Calu3 (cell line): ENCODE measurements at places on chromosomes 5 and 9. TPM values are rescaled to one million over a fixed set of nuclear protein-coding genes. Genes with fewer than 3 reads are reported as not detected.

Gene MTMR12
- 32.9 and 42.7 TPM in 2 replicates for total RNA-seq

Gene C9
- total RNA-seq, result not detected in 2 replicates

Gene CDX1
- total RNA-seq, result not detected in 2 replicates

Gene ZBED3
- 11.0 and 12.3 TPM in 2 replicates for total RNA-seq

Gene PALM2AKAP2
- total RNA-seq, result 2.9 TPM in 1 of 2 replicates, not detected in the other

Gene RMRP
- 8,471 and 11,520 TPM in 2 replicates for total RNA-seq

DNA sequence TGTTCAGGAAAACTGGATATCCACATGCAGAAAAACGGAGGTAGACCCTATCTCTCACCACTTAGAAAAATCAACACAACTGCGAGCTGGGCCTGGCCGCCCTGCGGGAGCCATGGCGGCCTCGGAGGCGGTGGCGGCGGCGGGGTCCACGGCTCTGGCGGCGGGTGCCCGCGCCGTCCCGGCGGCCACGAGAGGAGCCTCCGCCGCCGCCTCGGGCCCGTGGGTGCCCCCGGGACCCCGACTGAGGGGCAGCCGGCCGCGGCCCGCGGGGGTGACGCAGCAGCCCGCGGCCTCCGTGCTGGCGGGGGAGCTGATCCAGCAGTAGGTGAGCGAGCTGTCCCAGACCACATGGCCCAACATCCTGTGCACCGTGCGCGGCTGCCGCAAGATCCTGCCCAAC, 25.3 kb downstream of the FANCC start:
- H3K4me1 ChIP-seq, result no peaks in the 10 kb centered on the region
- no peak overlapping the region for H3K27ac ChIP-seq
- no peak overlapping the region for H3K4me3 ChIP-seq
- no peaks in the 10 kb centered on the region for H3K27me3 ChIP-seq
- H3K36me3 ChIP-seq, result no peaks in the 10 kb centered on the region

- H3K4me1 ChIP-seq, result peaks cover 50% of the 10 kb centered on the region
- no peaks in the 10 kb centered on the region for H3K27me3 ChIP-seq
- peak overlapping the region; percentile 39 for H3K4me3 ChIP-seq
- peak overlapping the region; percentile 86 for H3K27ac ChIP-seq
- H3K36me3 ChIP-seq, result peaks cover 6% of the 10 kb centered on the region
- DNase-seq, result peak; percentile 91
These were observed 136.9 kb upstream of the ANKH start for GRCh38 chr5:15008476-15008875.

DNA sequence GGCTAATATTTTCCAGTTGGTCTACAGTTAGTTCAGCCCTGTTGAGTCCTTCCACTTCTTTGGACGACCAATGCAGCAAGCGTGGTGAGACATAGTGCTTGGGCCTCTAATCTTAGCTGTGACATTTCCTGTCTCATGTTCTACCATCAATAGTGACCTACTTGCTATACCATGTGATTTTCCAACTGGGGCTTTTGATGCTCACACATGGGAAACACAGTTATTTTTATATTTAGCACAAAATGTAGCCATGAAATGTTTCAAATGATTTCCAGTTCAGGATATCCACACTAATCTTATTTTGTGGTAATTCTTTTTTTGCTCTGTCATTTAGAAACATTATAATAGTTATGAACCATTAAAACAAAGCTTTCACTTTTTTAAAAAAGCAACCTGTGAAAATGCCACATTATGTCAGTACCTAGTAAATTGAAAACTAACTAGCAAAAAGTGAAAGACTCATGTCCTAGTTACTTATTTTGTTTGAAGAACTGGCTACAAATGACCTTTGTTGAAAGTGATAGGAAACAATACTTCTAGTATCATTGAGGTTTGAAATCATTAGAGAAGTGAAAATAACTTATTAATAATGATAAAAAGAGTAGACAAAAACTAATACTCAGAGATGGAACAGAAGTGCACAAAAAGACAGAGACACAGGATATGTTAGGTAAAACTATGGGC, 18.3 kb downstream of the MARCHF3 start:
- H3K27ac ChIP-seq, result no peak overlapping the region
- no peak overlapping the region for H3K4me3 ChIP-seq
- no peak for DNase-seq
- H3K27me3 ChIP-seq, result no peaks in the 10 kb centered on the region

DNA sequence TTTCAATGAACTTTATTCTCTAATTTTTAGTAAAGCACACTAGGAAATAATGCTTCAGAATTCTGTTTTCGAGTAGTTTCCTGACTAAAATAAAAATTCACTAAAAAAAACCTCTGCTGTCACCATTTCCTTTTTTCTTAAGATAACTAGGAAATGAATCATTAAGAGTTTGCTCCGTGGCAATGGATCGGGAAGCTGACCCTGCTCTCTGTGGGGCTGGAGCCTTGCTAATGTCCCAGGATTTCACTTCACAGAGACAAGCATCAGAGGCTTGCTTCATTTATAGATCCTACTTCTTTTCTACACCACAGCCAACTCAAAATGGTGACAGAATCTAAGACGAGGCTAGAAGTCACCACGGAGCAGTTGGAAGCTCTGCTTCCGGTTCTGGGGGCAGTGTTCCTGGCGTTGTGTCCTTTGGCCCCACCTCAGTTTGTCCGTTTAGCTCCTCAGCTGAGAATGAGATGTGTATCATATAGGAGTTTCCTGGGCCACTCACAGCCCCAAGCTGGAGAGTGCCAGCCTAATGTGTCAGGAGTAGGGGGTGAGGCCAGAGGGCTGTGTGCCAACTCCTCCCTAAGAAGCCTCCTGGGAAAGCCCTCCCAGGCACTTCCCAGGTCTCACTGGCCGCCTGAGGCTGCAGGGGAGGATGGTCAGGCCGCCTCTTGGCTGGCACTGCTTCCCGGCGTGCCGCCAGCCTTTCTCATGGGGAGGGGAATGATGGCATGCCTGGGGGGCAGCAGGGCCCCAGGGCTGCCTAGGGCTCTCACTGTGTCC, 19.6 kb downstream of the TENT4A start:
- no peak for DNase-seq
- no peak overlapping the region for H3K4me3 ChIP-seq
- H3K27ac ChIP-seq, result peak overlapping the region; percentile 6
- H3K36me3 ChIP-seq, result peaks cover 5% of the 10 kb centered on the region
- peaks cover 53% of the 10 kb centered on the region for H3K4me1 ChIP-seq
- H3K27me3 ChIP-seq, result no peaks in the 10 kb centered on the region

DNA sequence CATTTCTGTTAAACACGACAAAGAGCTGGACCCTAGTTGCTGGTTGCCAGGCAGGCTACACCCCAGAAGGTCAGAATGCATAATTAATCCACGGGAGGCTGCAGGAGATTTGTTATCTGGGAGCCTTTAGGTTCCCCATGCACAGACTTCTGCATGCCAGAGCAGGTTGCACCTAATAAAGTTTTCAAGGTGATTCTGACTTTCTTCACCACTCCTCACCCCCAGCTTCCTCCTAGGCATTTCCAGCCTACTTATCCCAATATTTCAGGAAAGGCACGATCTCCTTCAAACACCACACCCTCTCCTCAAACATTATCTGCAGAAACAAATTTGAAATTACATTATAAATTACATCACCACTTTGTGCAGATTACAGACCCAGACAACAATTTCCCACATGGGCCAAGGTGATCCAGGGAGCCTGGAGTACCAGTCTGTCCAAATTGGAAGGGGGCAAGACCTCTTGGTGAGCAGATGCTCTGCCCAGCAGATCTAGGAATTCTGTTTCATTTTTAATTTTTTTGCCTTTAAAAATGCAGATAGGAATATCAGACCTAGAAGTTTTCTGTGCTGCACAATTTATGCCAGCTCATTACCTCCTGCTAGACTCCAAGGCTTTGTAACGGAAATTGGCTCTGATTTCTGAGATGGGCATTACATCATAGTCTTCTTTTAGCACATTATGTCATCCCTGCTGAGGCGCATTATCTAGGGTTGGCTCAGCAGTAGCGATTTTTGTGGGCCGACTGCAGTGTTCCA, 363.4 kb upstream of the SLC30A5 start:
- no peak overlapping the region for H3K4me3 ChIP-seq
- peaks cover 17% of the 10 kb centered on the region for H3K27me3 ChIP-seq
- DNase-seq, result no peak
- no peaks in the 10 kb centered on the region for H3K4me1 ChIP-seq
- H3K27ac ChIP-seq, result no peak overlapping the region

- no peaks in the 10 kb centered on the region for H3K36me3 ChIP-seq
- H3K4me1 ChIP-seq, result no peaks in the 10 kb centered on the region
- no peaks in the 10 kb centered on the region for H3K27me3 ChIP-seq
- H3K27ac ChIP-seq, result no peak overlapping the region
- DNase-seq, result no peak
These were observed 109.0 kb downstream of the VAV2 start for GRCh38 chr9:133882849-133883755.

GRCh38 chr5:136655468-136655867, 290.1 kb upstream of the TRPC7 start:
- peaks cover 7% of the 10 kb centered on the region for H3K27me3 ChIP-seq
- peaks cover 6% of the 10 kb centered on the region for H3K4me1 ChIP-seq
- no peak for DNase-seq

DNA sequence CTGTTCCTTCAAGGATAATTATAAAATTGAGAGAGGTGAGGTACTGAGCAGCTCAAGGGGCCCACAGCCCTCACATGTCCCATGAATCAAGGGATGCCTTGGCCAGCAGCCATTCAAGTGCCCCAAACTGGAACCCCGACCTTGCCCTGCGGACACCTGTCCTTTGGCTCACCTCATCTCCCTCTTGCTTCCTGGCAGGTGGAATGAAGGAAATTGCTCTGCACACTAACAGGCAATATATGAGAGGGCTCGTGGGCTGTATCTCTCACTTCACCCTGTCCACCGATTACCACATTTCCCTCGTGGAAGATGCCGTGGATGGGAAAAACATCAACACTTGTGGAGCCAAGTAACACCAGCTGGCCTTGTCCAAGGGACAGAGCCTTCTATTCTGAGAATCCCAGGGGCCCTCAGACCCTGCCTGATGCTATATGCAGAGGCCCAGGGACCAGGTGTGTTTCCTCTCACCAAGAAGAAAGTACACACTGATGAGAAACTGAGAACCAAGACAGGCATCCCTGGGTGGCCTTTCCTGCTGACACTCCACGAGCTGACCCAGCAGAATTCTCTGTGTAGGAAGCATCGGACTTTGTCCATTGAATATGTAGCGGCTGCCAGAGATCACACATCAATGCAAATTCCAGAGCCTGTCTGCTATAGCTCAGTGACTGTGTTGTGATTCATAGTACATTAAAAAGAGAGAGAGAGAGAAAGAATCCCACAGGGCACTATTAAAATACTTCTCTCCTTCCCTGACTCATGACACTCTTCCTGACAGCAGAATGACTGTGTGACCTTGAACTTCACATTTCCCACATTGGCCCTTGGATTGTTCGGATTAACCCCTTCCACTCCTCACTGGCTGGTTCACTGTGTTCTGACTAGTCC, 92.6 kb downstream of the LIFR start:
- H3K4me1 ChIP-seq, result no peaks in the 10 kb centered on the region
- DNase-seq, result no peak
- no peak overlapping the region for H3K4me3 ChIP-seq

GRCh38 chr5:153896701-153897100, 142.0 kb downstream of the FAM114A2 start:
- H3K4me1 ChIP-seq, result no peaks in the 10 kb centered on the region
- no peak for DNase-seq
- peaks cover 40% of the 10 kb centered on the region for H3K27me3 ChIP-seq
- no peak overlapping the region for H3K4me3 ChIP-seq

DNA sequence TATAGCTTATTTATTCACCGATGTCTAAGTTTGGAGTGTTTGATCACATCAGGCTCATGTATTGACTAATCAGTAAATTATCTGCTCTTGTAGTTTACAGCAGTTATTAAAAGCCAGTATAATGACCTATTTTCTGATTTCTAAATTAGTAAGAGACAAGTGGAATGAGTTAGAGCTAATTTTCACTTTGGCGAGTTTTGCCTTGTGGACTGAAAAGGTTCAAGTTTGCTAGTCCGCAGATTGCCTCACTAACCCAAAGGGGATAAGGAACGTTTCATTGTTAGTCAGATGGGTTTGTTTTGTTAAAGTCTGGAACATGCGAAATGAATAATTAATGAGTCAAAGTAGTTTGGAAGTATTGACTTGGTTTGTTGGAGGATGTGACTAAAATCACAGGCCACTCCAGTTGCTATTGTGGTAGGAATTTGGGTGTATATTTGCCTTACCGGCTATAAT, 40.1 kb downstream of the SMARCA2 start:
- no peaks in the 10 kb centered on the region for H3K27me3 ChIP-seq
- DNase-seq, result no peak

- no peak overlapping the region for H3K27ac ChIP-seq
- no peaks in the 10 kb centered on the region for H3K27me3 ChIP-seq
- H3K4me3 ChIP-seq, result no peak overlapping the region
- no peaks in the 10 kb centered on the region for H3K4me1 ChIP-seq
These were observed 360.2 kb downstream of the ENC1 start for GRCh38 chr5:74280306-74280705.

DNA sequence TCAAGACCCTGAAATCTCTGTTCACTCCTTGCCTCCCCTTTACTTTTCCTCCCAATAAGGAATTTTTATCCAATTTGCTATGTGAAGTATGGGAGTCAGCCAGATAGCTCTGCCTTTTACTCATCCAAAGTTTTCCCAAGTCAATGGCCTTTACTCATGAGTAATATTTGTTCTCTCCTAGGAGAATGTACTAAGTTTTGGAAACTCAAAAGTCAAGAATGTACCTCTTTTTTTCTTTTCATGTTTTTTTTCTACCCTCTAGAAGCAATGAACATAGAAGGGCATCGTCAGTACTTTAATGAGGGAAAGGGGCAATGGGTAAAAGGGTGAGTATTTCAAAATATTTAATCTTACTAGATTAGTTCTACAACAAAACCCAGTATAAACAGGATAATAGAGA, 140.2 kb upstream of the SGCD start:
- no peak overlapping the region for H3K27ac ChIP-seq
- no peaks in the 10 kb centered on the region for H3K4me1 ChIP-seq
- no peaks in the 10 kb centered on the region for H3K36me3 ChIP-seq
- no peak overlapping the region for H3K4me3 ChIP-seq
- no peak for DNase-seq
- H3K27me3 ChIP-seq, result no peaks in the 10 kb centered on the region

GRCh38 chr9:121598965-121599871, 52.2 kb upstream of the DAB2IP start:
- peak overlapping the region; percentile 54 for H3K27ac ChIP-seq
- no peaks in the 10 kb centered on the region for H3K27me3 ChIP-seq
- DNase-seq, result peak; percentile 90
- peaks cover 12% of the 10 kb centered on the region for H3K4me1 ChIP-seq
- H3K36me3 ChIP-seq, result peaks cover 17% of the 10 kb centered on the region

DNA sequence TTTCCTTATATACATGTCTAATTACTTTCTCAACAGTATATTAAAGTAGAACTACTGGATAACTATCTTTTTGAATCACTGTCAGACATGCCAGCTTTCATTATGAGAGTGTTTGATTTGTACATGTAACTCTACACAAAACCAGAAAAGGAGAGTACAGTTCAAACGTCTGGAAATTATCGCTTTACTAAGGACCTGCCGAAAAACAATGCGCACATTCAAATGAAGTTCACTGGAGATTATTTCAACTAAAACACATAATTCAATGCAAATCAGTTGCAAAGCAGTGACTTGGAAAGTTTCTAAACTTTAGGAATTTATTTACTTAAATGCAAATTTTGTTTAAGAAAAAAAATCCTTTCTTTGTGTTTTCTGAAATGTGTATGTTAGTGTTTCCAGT, 942.5 kb downstream of the EFNA5 start:
- H3K27ac ChIP-seq, result no peak overlapping the region
- H3K4me3 ChIP-seq, result no peak overlapping the region
- no peaks in the 10 kb centered on the region for H3K27me3 ChIP-seq
- no peak for DNase-seq
